NCI-H82 (cell line): ENCODE measurements at places on chromosomes 7 and 10.

DNA sequence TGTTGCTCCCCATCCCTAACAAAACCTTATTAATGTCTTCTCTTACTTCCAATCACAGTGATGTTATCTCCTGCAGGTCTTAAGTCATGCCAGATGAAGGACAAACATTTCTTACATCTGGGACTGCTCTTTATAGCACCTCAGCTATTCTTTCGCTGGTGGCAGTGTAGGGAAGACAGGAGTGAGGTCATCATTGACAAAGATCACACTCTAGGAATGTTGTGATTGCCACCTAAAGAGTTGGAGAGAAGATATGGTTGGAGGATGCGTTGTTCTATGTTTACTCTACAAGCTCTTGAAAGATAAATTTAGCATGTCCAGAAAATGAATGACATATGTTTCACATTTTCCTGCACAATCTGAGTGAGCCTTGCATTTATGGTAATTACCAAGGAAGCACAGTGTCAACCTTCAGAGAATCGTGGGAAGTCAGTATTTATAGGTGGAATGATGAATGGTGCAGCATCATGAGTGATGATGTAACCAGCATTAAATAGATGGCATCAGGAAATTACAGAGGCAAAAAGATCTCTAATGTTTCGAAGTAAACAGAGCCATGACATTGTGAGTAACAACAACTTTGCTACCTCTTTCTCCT is 188.1 kb upstream of the STEAP1 start:
- no peak for DNase-seq

- peak; percentile 43 for DNase-seq
These were observed 36.5 kb downstream of the CBX3 start for GRCh38 chr7:26238032-26238431.

DNA sequence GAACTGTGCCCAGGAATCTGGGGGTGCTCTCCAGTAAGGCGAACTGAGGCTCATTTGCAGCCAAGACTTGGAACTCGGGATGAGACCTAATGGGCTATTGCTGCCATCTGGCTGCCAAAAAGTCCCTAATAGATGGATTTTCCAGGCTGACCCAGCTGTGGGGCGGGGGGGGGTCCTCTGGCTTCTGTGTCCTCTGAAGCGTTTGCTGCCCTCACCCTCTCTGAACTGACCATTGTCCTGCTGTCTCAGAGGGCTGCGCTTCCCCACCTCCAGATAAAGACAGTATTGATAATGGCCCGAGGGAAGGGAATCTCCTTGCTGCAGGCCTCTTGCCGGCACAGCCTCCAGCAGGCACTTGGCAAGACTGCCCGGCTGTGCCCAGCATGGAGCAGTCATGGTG is 46.6 kb downstream of the CLEC2L start:
- DNase-seq, result peak; percentile 22

- peak; percentile 3 for DNase-seq
These were observed 181.9 kb upstream of the VSTM2A start for GRCh38 chr7:54360075-54360840.

GRCh38 chr7:100900978-100901377 is 5.3 kb upstream of the ACHE start:
- DNase-seq, result no peak

- peak; percentile 21 for DNase-seq
These were observed 2.5 kb upstream of the TWIST1 start for GRCh38 chr7:19119870-19120486.

DNA sequence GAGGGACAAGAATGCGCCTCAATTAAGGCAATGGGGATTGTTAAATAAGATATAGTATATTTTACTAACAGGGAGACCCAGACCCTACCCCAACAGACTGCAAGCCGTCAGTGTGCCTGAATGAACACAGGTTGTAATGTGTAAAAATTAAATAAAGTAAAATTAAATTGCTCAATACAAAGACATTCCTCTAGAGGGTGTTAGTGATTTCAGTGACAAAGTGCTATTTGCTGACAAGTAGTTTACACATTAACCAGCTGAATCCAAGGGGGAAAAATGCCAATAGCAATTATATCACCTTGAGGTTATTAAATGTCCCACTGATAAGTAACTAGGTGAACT is 110.5 kb downstream of the EBF3 start:
- DNase-seq, result peak; percentile 10

DNA sequence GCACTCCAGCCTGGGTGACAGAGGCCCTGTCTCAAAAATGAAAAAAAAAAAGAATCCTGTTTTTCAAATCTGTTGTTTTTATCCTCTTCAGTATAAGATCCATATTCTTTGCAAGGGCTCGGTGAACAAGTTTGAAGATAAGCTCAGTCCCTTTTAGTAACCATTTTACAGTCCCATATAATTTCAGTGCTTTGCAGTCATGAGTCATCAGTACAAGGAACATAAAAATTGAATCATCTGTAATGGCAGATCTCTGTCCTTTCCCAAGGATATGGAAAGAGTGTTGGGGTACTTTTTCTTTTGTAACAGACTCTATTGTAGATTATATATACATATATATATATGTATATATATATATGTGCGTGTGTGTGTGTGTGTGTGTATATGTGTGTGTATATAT is 52.2 kb upstream of the ZPBP start:
- no peak for DNase-seq

DNA sequence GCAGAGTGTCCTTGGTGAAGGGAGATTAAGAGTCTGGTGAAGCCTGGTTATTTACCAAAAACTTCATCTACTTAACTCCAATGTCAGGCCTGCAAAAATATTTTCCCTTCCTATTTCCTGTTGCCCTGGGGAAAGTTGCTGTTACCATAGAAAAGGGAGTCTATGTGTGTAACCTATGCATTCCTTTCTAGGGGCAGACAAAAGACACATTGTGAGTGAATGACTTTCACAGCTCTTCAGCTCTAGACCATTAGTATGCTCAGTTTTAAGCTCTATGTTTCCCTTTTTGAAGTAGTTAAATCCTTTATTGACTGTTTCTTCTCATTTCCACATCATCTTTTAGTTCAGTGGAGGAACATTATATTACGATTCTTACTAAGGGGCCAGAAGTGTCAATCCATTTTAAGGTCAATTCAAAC is 45.6 kb upstream of the SGCE start:
- DNase-seq, result no peak

DNA sequence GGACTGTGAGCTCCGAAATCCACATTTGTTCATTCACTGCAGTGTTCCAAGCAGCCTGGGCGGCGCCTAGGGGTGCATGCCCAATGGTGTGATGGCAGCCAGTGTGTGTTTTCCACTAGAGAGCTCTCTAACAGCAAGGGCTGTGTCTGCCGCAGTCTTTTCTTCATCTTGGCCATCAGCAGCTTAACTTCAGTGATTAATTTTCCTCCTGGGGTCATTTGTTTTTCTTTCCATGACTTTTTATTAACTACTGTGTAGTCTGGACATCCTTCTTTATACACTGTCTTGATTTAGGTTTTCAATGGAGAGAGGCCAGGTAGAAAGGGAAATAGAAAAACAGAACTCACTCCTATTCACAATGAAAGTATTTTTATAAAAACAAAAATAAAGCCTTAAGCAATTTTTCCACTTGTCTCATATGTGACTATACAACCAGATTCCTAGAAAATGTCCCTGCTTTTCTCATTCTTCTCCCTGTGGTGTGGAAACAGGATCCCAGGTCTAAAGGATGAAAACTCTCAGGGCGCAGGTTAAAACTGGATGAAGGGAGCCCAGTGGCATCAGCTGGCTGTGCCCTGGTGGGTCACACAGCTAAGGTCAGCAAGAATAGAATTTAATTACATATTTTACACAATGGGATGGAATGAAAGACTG is 176.8 kb downstream of the PKD1L1 start:
- peak; percentile 31 for DNase-seq

GRCh38 chr10:118621304-118621942 is 26.0 kb upstream of the PRLHR start:
- no peak for DNase-seq

DNA sequence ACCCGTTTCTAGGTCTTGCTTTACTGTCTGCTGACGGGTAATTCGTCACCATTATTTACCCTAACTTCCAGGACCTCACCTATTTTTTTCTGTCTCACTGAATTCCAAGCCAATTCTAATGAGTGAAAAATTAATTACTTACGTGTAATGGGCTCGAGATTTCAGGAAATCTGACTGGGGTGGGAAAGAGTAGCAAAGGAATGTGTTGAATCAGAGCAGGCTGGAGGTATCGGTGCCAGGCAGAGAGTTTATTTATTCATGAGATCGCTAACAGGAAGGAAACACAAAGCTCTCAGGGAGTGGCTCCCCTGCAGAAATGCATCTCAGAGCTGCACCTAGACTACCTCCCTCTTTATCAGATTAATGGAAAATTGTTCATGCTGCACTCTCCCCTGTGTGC is 4.0 kb upstream of the DIP2C start:
- no peak for DNase-seq

DNA sequence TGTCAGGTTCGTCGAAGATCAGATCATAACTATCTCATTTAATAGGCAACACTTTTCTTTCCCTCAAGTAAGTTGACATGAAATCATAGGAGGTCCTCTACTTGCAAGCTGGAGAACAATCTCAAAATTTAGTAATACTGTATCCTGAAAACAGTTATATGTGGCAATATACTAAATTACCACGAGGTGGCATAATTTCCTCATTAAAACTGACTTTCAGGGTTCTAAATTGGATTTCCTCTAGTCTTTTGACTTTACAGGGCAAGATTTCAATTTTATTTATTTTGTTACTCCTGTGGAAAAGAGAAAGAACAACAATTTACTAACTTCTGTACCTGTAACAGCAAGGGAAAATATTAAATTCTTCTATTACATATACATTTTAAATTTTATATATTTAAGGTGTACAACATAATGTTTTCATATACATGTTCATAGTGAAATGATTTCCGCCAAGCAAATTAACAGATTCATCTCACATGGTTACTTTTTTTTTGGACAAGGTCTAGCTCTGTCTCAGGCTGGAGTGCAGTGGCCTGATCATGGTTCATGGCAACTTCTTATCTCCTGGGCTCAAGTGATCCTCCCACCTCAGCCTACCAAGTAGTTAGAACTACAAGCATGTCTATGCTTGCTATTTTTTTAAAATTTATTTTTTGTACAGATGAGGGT is 53.4 kb upstream of the CYP2C18 start:
- DNase-seq, result peak; percentile 66

DNA sequence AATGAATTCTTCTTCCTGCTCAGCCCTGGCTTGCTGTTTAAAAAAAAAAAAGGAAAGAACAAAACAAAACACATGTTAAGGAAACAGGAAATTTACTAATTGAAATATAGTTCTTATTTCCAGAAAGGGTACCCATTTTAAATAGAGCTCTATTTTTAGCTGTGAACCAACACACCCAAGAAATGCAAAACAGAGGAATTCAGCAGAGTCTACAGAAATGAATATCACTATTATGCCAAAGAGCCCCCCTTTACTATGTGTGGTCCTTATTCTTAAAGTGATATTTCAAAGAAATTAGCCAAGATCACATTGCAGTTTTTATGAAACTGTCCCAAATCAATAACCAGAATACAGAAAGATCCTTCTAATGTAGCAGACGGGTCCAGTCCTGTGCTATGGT is 53.7 kb downstream of the CCDC6 start:
- no peak for DNase-seq

DNA sequence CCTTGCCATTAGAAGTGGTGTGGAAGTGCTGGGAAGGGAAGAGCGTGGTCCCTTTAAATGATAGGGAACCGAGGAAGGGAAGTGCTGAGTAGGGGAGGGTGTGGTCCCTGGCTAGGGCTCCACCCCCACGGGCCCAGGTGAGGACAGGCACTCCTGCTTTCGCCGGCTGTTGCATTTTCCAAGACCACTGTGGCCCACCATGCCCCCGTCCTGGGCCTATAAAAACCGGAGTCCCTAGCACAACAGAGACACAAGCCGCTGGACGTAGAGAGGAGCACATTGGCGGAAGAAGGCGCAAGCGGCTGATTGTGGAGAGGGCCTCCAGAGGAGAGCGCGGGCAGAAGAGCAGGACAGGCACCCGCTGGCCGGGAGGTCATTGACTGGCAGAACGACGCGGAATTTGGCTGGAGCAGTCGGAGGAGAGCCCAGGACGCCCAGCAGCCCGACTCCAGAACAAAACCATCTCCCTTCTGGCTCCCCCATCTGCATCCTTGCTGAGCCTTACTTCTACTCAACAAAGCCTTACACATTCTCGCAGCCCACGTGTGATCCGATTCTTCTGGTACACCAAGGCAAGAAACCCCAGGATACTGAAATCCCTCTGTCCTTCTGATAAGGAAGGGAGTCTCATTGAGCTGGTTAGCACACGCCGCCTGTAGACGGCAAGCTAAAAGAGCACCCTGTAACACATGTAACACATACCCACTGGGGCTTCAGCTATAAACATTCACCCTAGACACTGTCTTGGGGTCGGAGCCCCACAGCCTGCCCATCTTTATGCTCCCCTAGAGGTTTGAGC is 146.2 kb upstream of the LYZL1 start:
- no peak for DNase-seq

DNA sequence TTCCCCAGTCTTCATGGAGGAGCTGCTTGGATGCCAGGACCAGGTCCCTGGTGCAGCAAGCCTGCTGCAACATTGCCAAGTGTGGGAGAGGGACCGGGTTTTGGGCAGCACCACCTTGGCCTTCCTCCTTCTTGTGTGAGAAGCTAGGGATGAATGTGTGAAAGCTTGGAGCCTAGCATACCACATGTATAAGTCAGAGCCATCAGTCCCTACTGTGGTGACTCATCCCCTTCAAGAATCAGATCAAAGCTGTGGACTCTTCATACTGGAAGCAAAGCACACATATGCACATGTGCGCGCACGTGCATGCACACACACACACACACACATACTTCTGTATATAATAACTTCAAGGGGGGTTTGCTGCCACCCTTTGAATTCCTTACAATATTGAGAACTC is 527.8 kb downstream of the LRMDA start:
- DNase-seq, result no peak

- peak; percentile 5 for DNase-seq
These were observed 809.1 kb downstream of the SORCS1 start for GRCh38 chr10:106355450-106355849.

GRCh38 chr10:96651998-96652431 is 65.2 kb upstream of the TM9SF3 start:
- no peak for DNase-seq

DNA sequence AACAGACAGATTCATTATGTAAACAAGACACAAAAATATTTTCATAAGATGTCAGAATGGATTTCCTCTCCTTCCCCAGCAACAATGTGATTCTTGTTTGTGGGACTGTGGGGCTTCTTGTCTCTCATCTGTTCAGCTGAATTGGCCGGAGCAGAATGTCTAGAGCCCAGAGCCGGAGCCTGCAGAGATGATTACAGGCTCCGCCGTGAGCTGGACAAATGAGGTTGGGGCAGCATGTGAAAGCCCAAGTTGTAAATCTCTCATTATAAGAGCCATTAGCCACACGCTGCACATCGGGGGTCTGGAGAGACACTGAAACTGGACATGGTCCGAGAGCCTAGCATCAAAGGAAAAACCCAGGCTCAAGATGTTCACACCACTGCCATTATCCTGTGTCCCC is 137.0 kb upstream of the ADAM12 start:
- DNase-seq, result no peak

DNA sequence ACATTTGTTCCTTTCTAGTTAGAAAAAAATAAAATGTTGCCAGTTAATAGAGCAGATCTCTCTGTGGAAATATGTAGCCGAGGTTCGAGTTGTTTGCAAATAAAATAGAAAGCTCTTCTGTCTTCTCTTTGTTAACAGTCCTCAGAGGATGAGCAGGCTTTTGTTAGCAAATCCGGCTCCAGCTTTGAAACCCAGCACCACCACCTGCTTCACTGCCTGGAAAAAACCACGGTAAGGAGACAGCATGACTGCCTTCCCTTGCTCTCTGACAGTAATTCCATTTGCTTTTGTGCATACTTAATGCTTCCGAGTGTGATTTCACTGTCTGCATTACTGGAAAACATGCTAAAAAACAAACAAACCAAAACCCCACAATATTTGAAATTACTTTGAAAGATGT is 115.6 kb downstream of the TSPAN12 start:
- peak; percentile 92 for DNase-seq
